ENCODE measurements at places on chromosomes 13 and 19.

GRCh38 chr19:55034751-55035150 lies 3.3 kb downstream of the GP6 start:
- DNase-seq = no peak

DNA sequence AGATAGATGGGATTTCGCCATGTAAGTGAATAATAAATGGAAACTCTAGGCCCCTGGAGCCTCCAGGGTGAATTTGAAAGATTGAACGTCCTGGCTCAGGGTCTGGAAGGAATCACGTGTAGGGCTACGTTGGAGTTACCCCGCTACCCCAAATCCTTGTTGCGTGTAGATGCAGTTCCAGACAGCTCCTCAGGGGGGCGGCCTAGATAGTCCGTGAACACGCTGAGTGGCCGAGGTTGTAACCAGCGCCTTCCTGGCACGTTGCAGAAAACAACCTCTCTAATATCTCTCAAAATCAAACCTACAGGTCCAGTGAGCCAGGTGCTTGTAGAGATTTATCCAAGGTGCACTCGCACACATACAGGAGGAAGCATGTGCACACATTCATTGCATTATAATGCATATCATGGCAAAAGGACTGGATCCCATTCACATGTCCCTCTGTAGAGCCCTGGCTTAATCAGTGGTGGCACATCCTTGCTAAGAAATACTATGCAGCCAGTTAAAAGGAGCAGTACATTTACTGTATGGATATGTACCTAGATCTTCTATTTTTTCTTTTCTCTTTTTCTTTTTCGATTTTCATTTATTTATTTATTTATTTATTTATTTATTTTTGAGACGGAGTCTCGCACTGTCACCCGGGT lies 2.5 kb upstream of the KEAP1 start:
- DNase-seq = peak; percentile 93

DNA sequence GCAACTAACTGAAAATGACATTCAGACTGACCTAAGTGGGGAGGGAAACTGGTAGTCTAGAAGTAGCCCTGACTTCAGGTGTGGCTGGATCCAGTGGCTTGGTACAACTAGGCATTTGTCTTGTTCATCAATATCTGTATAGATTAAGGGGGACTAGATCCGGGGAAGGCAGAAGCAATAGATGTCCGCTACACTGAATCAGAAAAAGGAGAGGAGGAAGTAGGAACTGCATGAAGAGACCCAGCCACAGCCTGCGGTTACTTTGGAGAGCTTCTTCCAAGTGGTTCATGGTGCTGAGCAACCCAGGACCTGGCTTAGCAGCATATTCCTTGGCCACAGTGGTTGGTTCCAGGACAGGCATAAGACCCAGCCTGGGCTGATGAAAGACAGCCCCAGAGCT lies 9.9 kb upstream of the PRODH2 start:
- DNase-seq = no peak

DNA sequence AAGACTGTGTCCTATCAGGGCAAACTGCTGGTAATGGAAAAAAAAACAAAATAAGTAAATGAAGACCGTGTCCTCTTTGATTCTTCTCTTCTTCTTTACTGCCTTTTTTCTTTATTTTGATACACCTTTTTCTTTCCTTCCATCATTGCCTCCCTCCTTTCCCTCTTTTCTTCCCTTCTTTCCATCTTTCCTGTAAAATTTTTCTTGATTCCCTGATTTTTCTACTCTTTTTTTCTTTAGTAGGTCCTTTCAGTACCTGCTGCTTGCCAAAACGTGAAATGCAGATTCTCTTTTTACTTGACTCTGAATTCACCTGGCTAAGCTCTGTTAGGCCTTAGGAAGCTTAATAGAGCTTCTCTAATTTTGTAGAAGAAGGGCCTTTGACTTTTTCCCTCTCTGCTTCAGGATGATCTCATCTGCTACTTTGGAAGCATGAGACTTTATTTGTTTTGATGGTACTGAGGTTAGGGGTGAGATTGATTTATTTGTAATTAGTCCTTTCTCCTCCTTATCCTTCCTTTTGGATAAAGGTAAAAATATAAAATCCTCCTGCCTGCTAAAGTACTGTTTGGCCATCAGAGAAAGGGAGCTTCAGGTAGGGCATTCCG lies 19.2 kb downstream of the LSM14A start:
- DNase-seq = no peak

DNA sequence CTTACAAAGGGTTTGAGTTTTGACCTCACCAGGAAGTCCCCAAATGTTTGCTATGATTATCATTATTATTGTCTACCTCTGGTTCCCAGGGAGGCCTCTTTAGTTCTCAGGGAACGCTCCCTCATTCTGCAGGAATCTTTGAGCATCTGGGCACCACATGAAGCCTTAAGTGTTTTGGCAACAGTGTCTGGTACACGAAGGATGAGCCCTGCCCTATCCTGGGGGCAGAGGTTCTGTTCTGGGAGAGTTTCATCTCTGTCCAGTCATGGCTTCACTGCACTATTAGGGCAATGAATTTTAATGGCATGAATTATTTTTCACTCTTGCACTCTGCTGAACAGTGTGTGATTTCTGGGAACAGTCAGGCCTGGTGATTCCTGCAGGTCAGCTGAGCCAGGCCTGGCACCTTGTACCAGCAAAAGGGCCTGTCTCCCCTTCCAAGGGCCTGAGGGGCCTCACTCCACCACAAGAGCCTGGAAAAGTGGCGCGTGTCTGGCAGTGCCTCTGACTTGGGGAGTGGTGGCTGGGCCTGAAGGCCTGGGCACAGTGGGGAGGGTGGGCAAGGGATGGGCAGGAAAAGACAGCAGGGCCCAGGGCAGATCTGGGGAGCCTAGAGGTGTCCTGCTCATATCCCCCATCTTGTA lies 4.6 kb downstream of the FAM187B start:
- no peak for DNase-seq

GRCh38 chr13:114279758-114280355 lies 1.5 kb upstream of the UPF3A start:
- DNase-seq = no peak

DNA sequence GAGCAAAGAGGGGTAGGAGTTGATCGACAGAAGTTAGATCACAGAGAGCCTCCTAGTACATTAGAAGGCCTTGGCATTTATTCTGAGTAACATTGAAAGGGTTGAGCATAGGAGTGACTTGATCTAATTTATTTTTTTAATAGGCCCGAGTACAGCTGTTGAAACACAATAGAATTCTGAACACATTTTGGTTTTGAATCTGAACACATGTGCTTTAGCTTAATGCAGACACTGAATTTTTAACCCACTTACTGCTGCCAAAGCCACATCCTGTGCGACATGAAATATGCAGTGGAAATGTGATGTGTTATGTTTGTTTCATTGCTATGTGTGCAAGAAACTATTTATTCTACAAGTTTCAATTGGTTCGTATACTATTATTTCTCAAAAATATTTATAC lies 1505.9 kb downstream of the PCDH9 start:
- DNase-seq = no peak

- no peak for DNase-seq
Observed at GRCh38 chr13:62643007-62643483, 1227.4 kb upstream of the PCDH20 start.

- DNase-seq = no peak
Observed at GRCh38 chr19:2495651-2496316, 19.9 kb downstream of the GADD45B start.

DNA sequence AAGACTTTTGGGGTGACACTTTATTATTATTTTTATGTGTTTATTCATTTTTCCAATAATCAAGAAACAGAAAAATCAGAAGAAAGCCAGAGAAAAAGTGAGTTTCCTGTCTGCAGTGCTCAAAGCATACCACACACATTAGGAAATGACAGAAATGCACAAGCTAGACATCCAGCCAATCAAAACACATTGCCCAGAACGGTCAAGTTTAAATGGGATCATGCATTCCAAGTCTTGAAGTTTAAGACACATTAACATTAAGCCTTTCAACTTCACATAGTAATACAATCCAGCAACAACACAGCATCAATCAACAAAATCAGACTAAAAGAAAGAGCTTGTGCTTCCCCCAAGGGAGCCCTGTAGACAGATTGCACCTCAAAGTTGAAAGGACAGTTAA lies 28.7 kb upstream of the MEDAG start:
- no peak for DNase-seq

DNA sequence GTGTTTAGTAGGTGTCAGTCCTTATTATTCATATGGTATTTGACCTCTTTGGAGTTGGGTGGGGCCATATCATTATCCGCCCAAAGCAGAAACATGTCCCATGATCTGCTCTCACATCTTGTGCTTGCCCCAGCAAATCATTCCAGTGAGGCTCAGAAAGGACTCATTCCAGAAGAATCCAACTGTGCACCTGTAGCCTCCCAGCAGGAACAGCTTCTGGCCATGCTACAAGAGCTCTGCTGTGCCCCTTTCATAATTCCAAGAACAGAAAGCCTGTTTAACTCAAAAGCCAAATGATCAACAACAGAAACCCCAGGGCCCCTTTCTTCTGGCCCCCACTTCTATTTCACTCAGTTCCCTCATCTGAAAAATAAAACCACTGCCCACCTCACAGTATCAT lies 673.1 kb downstream of the DIAPH3 start:
- no peak for DNase-seq

GRCh38 chr13:38785042-38785441 lies 98.2 kb downstream of the FREM2 start:
- DNase-seq = no peak

- DNase-seq = no peak
Observed at GRCh38 chr13:55563267-55563666, 1577.5 kb upstream of the PRR20A start.

- no peak for DNase-seq
Observed at GRCh38 chr13:104372095-104372655, 1306.0 kb upstream of the SLC10A2 start.

DNA sequence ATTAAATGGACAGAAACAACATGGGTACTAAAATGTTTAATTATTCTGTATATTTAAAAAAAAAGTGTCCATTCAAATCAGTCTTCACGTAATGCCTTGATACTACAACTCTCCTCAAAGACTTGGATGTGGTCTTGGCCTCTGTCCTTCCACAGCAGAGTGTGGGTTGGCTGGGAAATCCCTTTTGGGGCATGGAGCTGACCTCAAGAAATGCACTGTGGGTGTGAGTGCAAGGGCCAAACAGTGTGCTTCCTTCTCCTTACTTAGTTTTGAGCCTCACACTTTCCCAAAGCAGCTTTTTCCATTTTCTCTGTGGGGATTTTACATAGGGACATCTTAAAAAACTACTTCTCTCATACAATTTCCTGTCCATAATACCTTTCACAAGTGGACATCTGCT lies 607.4 kb downstream of the EFNB2 start:
- no peak for DNase-seq

- DNase-seq = no peak
Observed at GRCh38 chr13:110463871-110464510, 97.5 kb downstream of the RAB20 start.

DNA sequence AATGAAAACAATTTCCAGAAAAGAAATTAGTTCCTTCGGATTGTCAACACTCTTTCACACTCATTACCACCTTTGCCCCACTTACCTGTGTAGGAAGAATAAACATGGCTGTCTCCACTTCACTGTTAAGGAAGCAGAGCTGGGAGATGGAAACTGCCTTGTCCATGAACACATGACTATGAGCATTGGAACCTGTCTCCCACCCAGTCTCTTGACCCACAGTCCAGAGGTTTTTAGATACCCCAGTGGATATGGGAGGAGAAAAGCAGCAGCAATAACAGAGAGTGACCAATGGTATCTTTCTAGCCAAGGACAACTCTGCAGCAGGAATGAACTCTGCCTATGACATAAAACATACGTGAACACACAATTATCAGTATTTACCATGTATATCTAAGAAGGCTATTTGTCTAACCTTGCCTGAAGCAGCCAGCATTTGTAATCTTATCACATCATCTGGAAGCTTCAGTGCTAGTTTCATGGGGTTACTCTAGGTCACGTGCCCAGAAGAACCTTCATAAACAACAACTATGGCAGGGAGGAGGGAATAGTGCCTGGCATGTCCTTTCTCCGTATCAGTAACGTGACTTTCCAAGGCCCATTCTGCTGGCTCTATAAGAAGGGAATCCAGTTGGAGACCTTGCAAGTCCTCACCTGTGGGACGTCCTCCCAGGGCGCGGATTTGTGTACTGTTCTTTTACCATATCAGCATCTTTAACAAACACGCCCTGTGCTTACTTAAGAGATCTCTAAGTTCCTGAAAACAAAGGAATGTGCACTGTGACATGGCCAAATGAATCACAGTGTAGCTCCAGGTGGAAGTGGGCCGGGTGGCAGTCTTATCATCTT lies 221.8 kb upstream of the UBL3 start:
- DNase-seq = no peak

- no peak for DNase-seq
Observed at GRCh38 chr13:37715606-37716015, 117.0 kb upstream of the POSTN start.

GRCh38 chr13:51269039-51269438 lies 46.8 kb downstream of the FAM124A start:
- DNase-seq = no peak

- DNase-seq = no peak
Observed at GRCh38 chr13:112055036-112055914, 11.7 kb upstream of the SOX1 start.

DNA sequence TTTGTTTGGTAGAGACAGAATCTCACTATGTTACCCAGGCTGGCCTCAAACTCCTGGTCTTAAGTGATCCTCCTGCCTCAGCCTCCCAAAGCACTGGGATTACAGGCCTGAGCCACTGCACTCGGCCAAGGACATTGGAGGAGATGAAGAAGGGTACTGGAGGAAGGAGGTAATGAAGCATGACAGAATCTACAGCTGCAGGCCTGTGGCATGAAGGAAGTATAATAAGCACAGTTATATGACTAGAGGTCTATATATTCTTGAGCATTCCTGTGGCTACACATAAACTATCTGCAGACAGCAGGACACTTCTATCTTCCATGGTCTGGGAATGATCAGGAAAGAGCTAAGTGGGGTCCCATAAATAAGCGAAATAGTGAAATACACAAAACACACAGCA lies 18.2 kb downstream of the ZNF565 start:
- DNase-seq = no peak

DNA sequence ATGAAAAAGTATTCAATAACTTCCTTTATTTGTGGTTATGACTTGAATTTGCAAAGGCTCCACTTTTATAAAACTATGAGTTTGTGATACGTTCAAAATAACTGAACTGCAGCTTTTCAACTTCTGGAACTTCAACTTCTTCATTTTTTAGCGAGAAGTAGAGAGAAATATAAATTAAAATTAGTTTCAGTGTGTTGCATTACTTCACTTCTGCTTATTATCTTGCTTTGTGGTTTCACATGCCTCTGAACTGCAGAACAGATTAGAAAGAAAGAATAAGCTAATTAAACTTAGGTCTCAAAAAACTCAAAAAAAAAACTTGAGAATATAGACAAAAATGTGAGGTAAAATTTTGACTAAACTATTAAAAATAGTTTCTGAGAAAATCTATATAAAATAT lies 1073.4 kb downstream of the PCDH17 start:
- DNase-seq = no peak

DNA sequence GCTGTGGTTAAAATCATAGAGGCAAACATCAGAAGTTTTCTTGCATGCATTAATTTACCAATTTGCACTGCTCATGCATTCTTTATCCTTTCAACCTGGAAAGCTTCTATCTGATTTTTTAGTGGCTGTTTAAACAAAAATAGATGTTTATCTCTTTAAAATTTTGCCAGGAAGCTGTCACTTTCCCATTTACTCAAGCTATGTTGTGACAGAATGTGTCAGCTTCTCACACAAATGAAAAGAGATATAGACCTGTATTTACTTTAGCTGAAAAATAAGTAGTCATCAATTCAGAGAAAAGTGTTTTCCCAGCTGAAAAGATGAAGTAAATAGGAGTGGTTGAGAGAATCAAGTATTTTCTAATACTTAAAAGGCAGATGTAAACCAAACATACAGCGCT lies 872.8 kb downstream of the DACH1 start:
- DNase-seq = no peak

GRCh38 chr13:27080018-27080948 lies 91.3 kb downstream of the USP12 start:
- no peak for DNase-seq
